ENCODE measurements at places on chromosomes 1 and 21.

GRCh38 chr1:13900583-13900982 lies 200.6 kb downstream of the PRDM2 start:
- no peak for DNase-seq

DNA sequence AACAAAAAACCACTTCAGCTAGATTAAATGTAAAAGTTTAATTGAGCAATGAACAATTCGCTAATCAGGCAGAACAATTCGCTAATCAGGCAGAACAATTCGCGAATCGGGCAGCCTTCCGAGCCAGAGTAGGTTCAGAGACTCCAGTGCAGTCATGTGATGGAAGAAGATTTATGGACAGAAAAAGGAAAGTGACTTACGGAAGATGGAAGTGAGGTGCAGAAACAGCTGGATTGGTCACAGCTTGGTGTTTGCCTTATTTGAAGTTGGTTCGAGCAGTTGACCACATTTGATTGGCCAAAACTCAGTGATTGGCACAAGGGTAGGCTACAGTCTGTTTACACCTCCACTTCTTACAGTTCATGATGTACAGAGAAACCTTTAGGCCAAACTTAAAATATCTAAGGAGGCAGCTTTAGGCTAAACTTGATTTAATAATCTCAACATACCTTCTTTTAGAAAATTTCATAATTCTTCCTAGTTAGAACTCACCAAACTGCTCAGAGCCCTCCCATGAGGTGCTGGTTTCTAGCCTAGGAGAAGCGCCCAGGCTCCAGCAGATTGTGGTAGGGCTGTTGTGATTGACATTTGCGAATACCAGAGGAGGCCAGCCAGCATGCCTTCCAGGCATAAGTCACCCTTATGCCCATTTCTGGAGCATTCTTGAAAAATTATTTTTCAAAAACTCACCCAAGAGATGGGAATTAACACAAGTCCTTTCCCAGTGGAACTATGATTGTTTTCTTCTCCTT lies 22.8 kb upstream of the KCNC4 start:
- DNase-seq, result no peak

GRCh38 chr1:231750296-231750695 lies 123.7 kb downstream of the DISC1 start:
- no peak for DNase-seq

- DNase-seq, result no peak
Observed at GRCh38 chr21:18369115-18369514, 34.5 kb downstream of the TMPRSS15 start.

- no peak for DNase-seq
Observed at GRCh38 chr21:34892209-34892608, 156.9 kb downstream of the RUNX1 start.

Measured in nephron progenitor cell (in vitro differentiated cells).